Forelimb muscle (tissue), 1 donor: ENCODE measurements at places on chromosomes 4 and X. TPM values are rescaled to one million over a fixed set of nuclear protein-coding genes. Genes with fewer than 3 reads are reported as not detected.

The UGT2B11 gene
- polyA plus RNA-seq, result not detected

The HSFX1 gene
- polyA plus RNA-seq, result 2.6 TPM

- no peak for DNase-seq
Observed at GRCh38 chr4:56531823-56532222, 26.2 kb downstream of the ARL9 start.

The SATL1 gene
- 0.61 TPM for polyA plus RNA-seq

DNA sequence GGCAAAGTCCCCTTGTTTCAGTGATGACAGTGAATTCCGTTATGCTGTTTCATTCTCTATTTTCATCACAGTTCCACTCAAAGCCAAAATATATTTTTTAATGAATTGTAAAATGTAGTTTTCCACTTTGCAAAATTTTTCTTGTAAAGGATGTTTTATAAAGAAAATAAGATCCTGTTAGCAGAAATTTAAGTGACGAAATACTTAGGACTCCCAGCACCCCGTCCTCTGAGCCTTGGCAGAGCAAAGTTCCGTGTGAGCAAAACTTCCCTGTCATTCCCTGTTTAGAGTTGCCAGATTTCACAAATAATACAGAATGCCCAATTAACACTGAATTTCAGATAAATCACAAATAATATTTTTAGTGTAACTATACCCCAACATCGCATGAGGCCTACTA, 81.0 kb upstream of the RBPJ start:
- DNase-seq, result no peak

DNA sequence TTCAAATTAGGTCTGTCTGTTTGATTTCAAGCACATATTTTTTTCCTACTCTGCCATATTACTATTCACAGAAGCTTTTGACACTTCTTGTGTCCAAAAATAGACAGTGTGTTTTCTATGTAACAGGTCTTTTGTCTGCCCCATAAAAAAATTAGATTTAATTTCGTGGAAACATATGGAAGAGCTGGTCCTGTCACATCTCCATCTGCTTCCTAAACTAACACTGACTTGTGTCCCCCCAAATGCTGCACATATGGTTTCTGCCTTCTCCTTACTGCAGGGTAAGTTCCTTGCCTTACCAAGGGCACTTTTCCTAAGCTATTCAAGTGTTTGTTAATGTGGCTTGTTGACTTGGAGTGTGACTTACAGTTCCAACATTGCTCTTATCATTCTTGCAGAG, 340.7 kb upstream of the ARX start:
- DNase-seq, result no peak

DNA sequence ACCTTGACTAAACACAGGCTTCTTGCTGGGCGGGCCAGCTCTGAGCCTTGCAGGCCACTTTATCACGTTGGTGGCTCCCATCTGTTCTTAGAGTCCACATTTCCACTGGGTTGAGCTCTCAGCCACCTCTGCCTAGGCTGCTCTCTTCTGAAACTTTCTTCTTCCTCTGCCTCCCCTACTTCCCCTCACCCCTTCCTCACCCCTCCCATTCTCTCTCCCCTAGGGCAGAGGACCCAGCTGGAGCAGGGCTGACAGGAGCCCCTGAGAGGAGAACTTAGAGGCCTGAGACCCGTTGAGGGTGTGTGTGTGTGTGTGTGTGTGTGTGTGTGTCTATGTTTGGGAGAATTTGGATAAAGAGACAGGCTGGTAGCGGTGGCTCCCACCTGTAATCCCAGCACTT, 19.9 kb upstream of the TMSB4X start:
- DNase-seq, result no peak

DNA sequence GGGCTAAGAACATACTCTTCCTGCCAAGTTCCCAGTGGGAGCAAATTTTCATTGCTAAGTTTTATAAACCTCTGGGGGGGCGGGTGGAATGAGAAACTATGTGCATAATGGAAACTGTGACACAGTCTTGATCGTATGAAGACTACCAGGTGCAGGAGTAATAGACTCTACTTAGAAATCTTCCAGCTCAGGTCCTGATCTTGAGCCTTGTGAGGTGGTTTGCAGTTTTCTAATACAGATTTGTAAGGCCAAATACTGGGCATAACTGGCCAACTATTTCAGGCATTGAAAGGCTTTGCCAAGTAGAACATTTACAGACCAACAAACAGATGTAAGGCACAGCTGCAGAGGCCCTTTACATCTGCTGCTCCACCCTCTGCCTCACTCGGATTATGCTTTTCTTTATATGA, 89.7 kb upstream of the CBR4 start:
- DNase-seq, result peak; percentile 83

The AREG gene
- not detected for polyA plus RNA-seq

The TMPRSS11B gene
- polyA plus RNA-seq, result not detected

DNA sequence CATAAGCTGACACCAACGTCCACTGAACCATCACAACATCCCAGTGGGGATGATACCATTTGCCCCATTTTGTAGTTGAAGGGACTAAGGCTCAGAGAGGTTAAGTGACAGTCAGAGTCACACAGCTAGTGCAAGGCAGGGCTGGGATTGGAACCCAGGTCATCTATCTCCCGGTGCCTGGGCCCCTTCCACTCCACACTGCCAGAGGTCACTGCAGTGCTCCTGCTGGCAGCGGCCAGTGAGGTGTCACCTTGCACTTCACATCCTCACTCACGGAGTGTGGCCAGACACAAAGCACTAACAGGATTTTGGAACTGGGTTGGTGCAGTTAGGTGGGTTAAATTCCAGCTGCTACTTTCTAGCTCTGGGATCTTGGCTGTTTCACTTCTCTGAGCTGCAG, 118.7 kb downstream of the ENPP6 start:
- DNase-seq, result no peak

The SORCS2 gene
- 8.8 TPM for polyA plus RNA-seq

DNA sequence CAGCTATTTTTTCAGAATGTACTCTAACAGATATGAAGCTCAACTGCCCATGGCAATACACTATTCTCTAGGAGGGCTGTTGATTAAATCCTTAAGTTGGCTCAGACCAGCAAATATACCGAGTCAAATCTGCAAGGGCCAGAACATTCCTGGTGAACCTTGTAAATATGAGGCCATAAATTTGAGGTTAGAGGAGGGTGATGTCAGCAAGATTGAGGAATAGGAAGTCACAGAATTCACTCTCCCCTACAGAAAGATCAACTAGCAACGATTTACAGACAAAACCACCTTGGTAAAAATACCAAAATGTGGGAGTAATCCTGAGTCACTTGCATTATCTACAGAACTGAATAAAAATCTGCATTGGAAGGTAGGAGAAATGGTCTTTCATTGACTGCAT, 399.3 kb downstream of the GPM6A start:
- no peak for DNase-seq

GRCh38 chr4:174037631-174038030, 245.8 kb downstream of the FBXO8 start:
- no peak for DNase-seq

DNA sequence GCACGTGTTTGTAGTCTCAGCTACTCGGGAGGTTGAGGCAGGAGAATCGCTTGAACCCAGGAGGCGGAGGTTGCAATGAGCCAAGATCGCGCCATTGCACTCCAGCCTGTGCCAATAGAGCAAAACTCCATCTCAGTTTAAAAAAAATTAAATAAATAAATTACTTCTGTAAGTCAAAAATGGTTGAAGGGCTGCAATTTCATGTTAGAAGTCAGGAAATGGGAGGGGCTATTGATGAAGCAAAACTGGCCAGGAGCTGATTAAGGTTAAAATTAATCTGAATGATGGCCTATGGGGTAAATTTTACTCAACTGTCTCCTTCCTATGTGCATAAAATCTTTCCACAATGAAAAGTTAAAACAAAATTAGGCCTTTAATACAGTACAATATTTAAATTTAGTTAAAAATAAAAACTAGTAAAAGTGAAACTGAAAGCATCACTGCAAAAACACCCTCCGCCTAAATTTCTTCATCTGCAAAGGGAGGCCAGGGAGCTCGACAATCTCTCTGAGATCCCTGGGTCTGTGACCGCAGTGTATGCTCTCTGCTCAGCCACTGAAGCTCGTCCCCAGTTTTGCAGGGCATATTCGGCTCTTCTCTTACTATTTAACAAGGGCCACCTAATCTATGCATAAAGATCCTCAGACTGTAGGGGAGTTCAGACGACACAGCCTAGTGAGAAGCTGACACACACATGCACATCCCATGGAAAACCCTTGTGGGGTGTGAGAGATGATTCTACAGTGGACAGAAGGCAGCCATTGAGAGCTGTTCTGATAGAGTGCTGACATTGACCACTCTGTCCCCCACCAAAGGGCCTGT, 57.2 kb downstream of the IRF2 start:
- no peak for DNase-seq

DNA sequence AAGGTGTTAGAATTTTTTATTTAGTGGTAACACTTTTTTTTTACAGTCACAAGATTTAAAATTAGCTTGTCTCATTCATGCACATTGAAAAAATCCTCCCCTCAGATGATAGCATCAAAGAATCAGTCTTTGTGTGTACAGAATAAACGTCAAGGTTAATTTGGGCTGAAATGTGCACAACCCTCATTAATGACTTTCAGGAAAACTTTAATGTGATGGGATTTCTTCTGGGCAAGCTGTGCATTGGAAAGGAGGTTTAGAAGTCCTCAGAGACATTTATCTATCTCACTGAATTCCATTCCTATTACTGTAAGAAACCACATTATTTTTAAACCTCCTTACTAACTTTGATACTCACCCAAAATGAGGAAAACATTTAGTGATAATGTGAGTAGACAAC, 88.2 kb upstream of the TECRL start:
- no peak for DNase-seq

DNA sequence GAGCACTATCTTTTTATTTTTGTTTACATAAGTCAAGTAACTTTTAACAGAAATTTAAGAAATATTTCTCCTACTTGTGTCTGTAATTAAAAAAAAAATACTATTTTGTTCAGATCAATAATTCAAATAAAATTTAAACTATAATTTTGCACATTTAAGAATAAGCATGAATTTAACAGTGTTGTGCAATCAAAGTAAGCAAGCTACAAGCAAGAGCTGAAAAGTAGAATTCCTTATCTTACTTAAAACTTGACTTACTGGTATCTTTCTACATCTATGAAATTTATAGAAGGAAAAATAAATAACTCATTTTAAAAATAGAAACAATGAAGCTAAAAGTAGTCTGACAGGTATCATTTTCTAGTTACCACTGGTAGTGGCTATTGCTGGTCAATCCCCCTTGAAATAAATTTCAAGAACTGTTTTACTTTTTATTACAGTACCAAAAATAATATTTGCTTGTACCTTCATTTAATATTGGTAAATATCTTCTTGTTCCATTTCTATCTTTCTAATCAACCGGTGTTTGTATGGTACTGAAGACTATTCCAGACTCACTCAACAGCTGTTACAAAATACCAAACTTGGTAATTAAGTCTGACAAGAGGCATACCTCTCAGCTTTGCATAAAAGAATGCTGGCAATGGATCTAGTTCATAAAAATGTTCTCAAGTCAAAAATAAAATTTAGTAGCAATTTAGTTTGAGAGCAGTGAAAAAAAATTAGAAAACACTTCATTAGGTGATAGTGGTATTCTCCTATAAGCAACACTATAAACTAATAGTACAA, 62.2 kb downstream of the NOCT start:
- DNase-seq, result no peak

- no peak for DNase-seq
Observed at GRCh38 chr4:33411182-33411581, 2691.0 kb downstream of the PCDH7 start.

DNA sequence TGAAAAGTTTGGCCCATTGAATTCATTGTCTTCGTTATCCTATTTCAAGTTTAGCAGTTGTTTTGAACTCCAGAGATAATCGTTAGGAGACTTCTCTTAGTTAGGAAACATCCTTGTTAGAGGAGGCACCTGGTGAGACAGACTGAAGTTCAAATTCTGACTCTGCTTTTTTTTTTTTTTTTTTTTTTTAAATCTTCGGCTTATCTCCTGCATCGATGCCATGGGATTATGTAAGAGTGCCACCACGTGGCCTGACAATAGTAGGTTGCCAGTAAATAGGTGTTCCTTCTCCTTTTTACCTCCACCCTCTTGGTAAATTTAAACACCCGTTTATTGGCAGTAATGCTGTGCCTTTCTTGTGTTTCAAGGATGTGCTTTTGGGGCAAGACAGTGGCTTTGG, 149.3 kb downstream of the SOWAHB start:
- no peak for DNase-seq

DNA sequence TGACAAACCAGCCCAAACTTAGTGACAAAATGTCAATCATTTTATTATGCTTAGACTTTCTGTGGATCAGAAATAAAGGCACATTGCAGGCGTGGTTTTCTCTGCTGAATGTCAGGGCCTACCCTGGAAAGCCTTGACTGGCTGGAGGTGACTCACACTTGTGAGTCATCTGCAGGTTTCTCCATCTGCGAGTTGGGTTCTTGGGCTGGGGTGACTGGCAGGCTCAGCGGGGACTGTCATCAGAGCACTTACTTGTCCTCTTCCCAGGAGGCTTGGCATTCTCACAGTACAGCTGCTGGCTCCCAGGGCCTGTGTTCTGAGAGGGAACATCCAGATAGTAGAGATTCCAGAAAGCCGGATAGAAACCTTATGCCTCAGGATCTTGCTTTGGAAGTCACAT, 153.8 kb upstream of the AGA start:
- no peak for DNase-seq

- DNase-seq, result no peak
Observed at GRCh38 chrX:37646254-37646653, 39.3 kb upstream of the XK start.

GRCh38 chrX:11929476-11929875, 171.4 kb downstream of the MSL3 start:
- DNase-seq, result no peak

- peak; percentile 8 for DNase-seq
Observed at GRCh38 chrX:108439426-108439942, at the start of gene COL4A5. Gene COL4A5, plus strand, starts transcription at chrX:108439838. Its CDS starts 288 bp downstream, at chrX:108440126.

The PLAC8 gene
- polyA plus RNA-seq, result 1.6 TPM

GRCh38 chr4:151563194-151563593, 154.2 kb downstream of the FHIP1A start:
- no peak for DNase-seq

- no peak for DNase-seq
Observed at GRCh38 chrX:24259544-24260240, 54.2 kb downstream of the SUPT20HL2 start.

DNA sequence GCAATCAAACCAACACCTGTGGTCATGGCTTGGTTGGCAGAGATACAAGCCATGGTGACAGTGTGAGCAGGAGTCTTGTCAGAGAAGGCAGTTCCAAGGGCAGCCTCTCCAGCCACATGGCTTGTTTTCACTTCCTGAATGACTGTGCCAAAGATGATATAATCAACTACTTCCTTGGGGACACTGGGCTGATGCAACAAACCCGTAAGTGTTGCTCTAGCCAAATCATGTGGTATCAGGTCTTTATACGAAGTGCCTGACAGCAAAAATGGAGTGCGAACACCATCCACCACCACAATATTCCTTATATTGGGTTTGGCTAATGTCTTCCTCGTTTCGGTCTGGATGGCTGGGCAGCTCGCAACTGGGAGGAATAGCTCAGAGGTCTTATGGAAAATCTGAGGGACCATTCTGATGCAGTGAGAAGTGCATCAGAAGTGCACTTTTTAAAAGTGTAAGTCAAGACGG, 922.0 kb downstream of the NLGN4X start:
- DNase-seq, result peak; percentile 14

The ASB12 gene
- polyA plus RNA-seq, result 33.8 TPM
